Stimulated activated CD4-positive, alpha-beta T cell treated with anti-CD3 and anti-CD28 coated beads, Interleukin-15, amount 100 ng/mL, for 24 hours (primary cell): ENCODE measurements at places on chromosomes 12 and 14.
A peak's percentile ranks its signal among the peaks of the same experiment; 100 is the strongest.

DNA sequence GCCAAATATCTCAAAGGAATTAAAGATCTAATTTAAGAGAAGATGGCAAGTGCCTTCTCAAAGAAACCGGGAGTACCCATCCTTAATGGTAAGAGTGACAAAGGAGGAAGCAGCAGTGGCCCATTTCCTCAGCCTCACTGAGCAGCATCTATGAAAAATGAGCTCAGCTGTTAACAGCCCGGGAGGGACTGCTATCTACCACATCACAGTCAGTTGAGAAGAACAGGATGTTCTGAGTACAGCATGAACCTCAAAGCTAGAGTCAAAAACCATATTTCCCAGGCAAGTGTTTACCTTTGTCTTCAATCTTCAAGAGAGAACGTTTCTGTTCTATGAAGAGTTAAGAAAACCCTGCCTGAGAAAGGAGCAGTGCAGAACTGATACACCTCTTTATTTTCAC lies 115.0 kb downstream of the BTG1 start:
- DNase-seq = peak; percentile 33

DNA sequence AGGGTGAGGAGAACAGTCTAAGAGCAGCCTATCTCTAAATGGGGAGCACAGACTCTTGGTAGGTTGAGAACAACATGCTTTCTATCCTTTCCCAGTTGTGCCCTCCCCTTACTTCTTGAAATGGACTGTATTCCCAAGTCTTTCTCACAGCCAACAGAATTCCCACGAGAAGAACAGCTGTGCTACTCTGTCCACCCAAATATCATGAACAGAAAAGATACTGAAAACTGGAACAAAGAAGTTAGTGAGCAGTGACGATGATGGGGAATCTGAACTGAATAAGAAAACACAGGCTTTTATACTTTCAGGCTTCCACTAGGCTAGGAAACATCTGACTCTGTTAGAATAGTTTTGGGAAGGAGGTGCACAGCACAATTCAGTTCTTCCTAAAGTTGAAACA lies 3.4 kb downstream of the NACA start:
- no peak for DNase-seq

- no peak for DNase-seq
Measured at GRCh38 chr14:69002069-69002468, 23.0 kb upstream of the ACTN1 start.

- no peak for DNase-seq
Measured at GRCh38 chr12:85661461-85662206, 174.6 kb downstream of the RASSF9 start.

DNA sequence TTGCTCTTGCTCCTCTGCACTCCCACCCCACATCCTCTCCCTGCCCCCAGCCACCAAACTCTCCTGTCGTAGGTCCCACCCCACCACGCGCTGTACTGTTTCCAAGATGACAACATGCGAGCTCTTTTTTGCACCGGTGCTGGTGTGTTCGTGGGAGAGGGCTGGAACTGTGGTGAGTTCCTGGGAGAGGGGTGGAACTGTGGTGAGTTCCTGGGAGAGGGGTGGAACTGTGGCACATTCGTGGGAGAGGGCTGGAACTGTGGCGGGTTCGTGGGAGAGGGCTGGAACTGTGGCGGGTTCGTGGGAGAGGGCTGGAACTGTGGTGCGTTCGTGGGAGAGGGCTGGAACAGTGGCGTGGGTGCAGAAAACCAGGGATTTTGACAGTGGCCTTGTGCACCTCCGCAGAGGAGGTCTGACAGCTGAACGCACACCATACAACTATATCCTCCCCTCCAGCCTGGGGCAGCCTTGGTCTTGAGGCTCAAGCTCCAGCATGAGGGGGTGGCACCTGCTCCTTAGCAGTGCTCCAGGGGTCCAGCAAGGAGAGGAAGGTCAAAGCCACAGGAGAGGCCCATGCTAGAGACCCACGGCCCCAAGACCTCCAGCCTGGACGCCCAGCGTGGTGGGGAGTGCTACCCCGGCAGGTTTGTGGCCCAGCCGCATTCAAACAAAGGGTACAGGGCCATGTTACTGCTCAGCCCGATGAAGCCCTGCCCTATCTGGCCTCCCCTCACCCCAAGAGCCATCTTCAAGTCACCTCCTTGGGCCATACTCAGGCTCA lies 50.1 kb downstream of the ACTN1 start:
- no peak for DNase-seq

GRCh38 chr12:118103601-118104382 lies at the start of gene VSIG10:
TSS of gene VSIG10 (minus strand) at chr12:118104011. CDS start at chr12:118103671, 340 bp downstream.
- DNase-seq = peak; percentile 53

- DNase-seq = peak; percentile 46
Measured at GRCh38 chr12:103441437-103442181, 54.2 kb downstream of the C12orf42 start.

DNA sequence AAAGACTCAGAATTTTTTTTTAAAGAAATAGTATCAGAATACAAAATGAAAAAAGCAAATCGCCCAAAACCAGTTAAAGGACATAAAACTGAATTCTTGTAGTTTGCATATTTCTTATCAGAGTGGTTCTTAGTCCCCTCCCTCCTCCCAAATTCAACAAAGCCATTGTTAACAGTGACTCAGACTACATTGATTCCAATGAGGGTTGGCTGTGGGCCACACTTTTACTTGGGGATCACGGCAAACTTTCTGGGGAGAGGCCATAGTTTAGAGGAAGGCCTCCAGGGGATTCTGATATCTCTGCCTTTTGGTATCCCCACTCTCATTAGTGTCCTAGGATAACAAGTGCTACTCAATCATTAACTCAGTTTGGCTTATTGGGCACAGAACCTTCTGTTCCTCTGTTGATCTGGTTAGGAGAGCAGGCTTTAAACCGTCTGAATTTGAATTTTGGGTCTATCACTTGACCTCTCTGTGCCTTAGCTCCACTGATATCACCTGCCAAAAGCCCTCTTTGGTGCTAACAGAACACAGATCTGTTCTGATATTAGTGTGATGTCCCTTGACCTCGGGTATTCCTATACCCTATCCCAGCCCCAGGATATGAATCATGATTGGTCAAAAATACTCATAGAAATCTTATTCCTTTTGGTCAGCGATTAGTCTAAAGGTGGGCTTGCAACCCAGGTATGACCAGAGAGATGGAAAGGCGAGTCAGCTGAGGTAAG lies 45.2 kb upstream of the APPL2 start:
- no peak for DNase-seq

DNA sequence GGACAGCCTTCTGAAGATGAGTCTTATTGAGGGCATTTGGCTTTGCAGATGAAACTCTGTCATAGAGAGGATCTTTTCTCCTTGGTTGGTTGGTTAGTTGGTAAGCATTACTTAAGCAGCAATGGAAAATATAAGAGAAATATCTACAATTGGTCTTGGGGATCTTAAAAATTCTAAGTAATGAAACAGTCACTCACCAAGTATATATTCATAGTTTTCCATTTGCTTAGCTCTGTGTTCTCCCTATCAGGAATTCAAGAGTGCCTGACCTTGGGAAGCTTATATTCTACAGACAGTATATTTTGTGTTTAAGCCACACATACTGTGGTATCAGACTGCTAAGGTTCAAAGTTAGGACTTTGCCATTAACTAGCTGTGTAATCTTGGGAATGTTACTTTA lies at the start of gene OR5AU1:
Gene OR5AU1 (minus strand): TSS at position 101 of the 400 bp plus-strand sequence. CDS start 191 bp downstream, outside the sequence.
- no peak for DNase-seq

GRCh38 chr12:14841761-14842160 lies 1.6 kb downstream of the ART4 start:
- DNase-seq = no peak

DNA sequence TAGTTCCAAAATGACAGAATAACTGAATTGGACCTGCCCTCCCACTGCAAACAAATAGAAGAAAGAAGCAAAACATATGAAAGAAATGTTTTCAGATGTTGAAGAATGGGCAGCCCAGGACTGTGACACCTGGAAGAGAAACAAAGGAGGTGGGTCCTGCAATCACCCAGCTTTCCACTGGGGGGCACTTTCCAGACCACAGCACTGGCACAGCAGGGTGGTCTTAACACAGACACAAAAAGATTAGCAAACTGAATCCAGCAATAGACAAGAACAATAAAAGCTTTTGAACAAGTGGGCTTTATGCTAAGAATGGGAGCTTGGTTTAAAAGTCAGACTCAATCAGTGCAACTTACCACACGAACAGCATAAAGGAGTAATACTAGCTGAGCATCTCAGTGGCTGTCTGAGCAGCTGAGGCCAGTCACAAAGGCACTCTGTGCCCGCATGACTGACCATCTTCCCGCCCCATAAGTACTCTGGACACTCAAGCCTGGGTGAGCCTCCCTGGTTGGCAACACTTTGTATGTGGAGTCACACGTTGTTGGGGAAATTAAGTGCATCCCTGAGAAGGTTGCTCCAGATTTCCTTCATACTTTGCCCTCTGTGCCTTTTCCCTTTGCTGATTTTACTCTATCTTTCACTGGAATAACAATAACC lies 27.7 kb downstream of the JKAMP start:
- peak; percentile 13 for DNase-seq

- DNase-seq = no peak
Measured at GRCh38 chr14:35576856-35577255, 42.9 kb downstream of the INSM2 start.

GRCh38 chr14:60002819-60003492 lies 83.0 kb downstream of the LRRC9 start:
- no peak for DNase-seq

GRCh38 chr12:32418903-32419519 lies 19.7 kb downstream of the FGD4 start:
- DNase-seq = no peak

DNA sequence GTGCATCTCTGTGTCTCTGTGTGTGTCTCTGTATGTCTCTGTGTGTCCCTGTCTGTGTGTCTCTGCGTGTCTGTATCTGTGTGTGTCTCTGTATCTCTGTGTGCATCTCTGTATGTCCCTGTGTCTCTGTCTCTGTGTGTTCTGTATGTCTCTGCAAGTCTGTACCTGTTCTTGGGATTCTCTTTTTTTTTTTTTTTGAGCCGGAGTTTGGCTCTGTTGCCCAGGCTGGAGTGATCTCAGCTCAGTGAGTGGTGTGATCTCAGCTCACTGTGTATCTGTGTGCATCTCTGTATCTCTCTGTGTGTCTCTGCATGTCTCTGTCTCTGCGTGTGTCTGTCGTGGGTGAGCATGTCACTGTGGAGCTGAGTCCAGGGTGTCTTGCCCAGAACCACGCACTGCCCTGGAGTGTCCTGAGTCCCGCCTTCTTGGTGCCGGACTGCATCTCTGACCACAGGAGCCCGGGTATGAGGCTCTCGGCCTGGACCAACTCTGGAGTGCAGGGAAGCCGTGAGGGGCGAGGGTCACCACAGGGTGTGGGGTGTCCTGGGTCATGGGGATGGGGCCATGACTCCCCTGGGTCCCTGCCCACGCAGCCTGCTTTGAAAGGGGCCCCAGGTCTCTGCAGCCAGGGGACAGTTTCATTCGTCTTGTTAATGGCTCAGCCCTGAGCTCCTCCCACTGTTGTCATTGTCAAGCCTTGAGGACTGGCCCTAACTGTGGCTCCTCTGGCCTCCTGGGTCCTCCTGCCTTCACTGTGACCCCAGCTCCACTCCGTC lies 11.8 kb downstream of the MYL2 start:
- DNase-seq = no peak

DNA sequence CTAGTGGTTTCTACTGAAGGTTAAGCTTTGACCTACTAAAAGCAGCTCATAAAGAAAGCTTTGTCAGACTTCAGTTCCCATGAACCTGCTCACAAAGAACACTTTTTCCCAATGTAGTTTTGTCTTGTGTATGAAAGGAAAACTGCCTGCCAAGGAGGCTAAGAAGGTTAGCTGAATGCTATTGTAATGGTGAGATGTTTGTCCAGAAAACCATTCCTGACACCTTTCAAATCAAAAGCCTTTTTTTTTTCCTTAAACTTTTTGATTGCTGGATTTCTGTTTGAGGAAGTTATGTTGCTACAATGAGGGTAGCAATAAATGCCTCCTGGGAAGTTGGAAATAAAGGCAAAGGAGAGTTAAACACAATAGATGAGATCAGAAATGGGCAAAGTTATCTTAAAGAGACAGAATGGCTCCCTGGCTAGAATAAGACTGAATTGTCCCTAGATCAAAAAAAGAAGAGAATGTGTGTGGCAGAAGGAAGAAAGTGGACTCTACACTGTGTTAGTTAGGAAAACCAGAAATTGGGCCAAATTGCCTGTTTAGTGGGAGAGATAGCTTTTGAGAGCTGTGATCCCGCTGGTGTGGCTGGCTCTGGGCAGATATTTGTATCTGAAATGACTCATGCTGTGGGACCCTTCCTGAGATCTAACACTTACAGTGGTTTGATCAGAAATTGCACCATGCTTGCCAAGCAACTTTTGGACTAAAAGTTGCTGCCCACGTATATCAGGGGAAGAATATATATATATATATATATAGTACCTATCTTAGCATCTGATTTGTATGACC lies 27.5 kb downstream of the TECPR2 start:
- DNase-seq = no peak
